ENCODE measurements at places on chromosomes 3 and 15.

- DNase-seq, result no peak
Measured at GRCh38 chr3:131756405-131756804, 253.6 kb upstream of the MRPL3 start.

DNA sequence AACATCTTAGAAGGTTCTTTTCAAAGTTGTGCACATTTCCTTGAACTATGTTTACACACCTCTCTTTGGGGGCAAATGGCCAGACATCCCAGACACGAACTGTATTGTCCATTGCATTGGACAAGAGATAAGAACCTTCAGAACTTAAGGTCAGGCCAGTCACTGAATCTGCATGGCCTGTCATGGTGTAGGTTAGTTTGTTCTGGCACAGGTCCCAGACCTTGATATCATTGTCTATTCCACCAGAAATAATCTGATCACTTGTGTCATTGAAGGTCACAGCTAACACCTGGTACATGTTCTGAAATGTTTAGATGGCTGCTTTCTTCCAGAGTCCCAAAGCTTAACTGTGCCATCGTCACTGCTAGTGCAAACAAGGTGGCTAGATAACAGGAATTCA is 55.7 kb downstream of the KCNAB1 start:
- DNase-seq, result no peak

GRCh38 chr15:36469311-36469966 is 110.0 kb upstream of the CDIN1 start:
- peak; percentile 33 for DNase-seq

DNA sequence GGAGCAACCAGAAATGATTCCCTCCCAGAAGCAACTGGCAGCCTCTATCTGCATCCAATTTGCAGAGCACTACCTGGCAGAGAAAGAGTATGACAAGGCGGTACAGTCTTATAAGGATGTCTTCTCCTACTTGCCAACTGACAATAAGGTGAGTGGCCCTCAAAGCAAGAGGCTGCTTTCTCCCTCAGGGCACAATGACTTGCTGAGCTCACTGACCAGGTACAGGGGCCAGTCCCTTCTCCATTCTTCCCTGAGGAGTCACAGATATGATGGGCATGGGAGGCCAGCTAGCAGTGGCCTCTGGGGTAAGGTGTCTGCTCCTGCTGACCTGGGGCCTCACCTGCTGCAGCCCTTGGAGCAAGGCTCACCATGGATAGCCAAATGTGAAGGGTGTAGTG is 20.3 kb downstream of the CSRNP1 start:
- no peak for DNase-seq

- no peak for DNase-seq
Measured at GRCh38 chr3:45411081-45411480, 22.7 kb downstream of the LARS2 start.

DNA sequence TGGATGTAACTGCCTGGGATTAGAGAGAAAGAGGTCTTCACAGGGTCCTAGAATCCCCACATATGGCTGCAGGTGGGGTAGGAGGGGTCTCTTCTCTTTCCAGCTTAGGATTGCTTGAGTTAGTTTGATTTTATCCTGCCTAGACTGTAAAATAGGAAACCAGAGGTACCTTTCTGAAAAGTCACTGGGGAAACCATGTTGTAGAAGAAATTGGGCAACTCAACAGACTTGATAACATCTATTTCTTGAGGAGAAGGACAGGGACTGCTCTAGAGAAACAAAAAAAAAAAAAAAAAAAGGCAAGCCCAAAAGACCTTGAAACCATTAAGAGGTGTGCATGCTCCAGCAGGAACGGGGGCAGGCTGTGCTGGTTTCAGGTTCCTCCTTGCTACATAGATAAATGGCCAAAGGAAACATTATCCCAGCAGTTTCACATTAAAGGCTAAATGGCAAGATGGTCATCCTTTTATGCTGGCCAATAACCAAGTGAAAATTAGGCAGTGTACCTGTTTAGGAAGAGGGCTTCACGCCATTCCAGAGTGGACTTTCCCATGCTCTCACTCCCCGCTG is 116.1 kb downstream of the ALDH1A2 start:
- DNase-seq, result no peak

GRCh38 chr3:11221818-11222415 is 50.3 kb upstream of the ATG7 start:
- DNase-seq, result no peak

GRCh38 chr3:17730318-17730967 is 12.0 kb downstream of the TBC1D5 start:
- DNase-seq, result peak; percentile 15

DNA sequence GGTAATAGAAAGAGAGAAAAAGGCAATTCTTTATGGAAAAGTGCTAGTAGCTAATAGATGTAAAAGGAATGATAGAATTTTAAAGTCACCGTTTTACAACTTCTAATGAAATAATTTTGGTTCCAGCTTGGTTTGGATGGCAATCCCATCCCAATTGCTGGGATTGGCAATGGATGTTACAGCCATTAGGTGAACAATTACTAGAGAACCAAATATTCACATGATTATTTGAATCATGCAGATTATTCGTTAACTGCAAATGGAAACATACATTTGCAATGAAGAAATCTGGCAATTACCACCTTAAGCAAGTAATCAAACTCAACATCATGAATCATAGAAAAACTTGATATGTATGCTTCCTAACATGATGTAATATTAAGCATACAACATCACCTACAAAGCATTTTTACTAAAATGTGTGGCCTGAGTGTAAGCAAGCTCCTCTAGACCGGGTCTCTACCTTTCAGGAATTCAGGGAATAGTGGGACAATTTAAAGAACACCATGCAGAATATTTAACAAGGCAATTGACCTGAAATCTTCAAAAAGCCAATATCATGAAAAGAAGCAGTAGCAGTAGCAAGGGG is 26.2 kb upstream of the ANP32A start:
- peak; percentile 42 for DNase-seq

DNA sequence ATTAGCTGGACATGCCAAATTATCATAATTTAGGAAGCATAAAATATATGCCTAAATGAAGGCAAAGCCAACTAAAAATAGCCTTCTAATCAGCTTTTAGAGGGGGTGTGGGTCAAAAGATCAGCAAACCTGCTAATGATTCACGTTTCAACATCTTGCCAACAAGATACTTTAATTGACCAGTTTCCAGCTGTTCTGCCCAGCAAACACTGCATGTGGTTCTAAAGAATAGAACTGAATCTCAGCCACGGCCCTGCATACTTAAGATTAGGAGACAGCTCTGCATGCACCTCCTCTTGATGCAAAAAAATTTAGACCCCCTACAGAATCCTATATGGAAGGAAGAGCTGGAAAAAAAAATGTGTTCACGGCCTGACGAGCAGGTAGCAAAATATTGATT is 500.5 kb downstream of the TBL1XR1 start:
- no peak for DNase-seq

DNA sequence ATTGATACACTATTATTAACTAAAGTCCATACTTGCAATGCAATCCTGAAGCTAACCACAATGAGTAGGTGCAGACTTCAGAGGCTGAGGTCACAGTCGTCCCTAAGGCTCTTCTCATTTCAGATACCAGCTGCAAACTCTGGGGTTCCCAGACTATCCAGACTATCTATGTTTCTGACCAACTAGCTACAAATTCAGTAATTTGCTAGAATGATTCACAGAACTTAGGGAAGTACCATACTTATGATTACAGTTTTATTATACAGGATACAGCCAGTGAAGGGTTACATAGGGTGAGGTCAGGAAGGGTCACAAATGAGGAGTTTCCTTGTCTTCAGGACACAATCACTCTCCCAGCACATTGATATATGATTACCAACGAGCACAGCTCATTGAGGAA is 36.5 kb downstream of the PPM1L start:
- DNase-seq, result no peak

- DNase-seq, result peak; percentile 61
Measured at GRCh38 chr3:82236257-82236656, 474.8 kb upstream of the GBE1 start.

DNA sequence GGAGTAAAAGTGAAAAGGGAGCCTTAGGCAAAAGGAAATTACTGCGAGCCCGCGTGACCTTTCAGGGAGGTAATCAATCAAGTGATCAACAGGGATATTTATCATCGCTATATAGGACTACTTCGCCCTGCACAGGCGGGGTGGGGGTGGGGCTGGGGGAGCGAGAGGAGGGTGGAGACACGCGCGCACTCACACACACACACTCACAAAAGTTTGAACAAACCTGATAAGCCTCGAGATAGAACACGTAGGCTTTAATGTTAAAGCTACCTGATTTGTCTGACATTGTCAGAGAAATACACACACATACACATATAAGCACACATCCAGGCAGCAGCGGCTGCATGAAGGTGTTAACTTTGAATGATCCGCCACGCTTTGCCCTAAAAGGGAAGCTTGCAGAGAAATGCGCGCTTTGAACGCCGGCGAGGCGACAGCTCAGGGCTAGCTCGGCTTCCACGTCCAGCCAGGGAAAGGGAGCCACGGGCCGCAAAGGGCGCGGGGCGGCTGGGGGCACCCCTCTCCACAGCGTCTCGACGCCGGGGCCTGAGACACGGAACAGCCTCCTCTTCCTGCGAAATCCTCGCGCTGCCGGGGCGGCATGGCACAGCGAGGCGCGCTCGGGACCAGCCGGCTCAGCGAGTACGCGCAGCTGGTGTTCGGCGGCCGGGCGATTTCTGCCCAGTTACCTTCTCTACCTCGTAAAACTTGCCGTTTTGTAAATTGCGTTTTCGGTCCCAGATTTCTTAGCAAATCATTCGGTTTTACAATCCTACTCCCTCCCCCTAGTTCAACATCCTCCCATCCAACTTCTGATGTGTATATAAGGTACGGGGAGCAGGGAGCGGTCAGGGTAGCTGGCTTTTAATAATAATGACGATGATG is 4.8 kb upstream of the MECOM start:
- DNase-seq, result peak; percentile 94

GRCh38 chr3:53804697-53805462 is 41.3 kb downstream of the CHDH start:
- DNase-seq, result no peak

DNA sequence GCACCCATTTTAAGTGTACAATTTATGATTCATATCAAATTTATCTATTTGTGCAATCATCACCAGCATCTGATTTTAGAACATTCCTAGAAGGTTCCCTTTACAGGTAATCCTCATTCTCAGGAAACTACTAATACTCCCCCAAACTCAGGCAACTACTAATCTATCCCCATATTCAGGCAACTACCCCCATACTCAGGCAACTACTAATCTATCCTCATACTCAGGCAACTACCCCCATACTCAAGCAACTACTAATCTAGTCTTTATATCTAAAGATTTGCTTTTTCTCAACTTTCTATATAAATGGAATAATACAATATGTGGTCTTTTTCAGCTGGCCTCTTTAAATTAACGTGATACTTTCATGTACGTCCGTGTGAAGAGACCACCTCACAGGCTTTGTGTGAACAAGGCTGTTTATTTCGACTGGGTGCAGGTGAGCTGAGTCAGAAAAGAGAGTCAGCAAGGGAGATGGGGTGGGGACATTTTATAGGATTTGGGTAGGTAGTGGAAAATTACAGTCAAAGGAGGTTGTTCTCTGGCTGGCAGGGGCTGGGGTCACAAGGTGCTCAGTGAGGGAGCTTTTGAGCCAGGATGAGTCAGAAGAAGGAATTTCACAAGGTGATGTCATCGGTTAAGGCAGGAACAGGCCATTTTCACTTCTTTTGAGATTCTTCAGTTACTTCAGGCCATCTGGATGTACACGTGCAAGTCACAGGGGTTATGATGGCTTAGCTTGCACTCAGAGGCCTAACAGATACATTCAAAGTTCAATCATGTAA is 1444.5 kb upstream of the CADM2 start:
- DNase-seq, result no peak

- no peak for DNase-seq
Measured at GRCh38 chr3:182393151-182393550, 400.2 kb upstream of the ATP11B start.

- no peak for DNase-seq
Measured at GRCh38 chr15:28927043-28927442, 41.3 kb downstream of the APBA2 start.

DNA sequence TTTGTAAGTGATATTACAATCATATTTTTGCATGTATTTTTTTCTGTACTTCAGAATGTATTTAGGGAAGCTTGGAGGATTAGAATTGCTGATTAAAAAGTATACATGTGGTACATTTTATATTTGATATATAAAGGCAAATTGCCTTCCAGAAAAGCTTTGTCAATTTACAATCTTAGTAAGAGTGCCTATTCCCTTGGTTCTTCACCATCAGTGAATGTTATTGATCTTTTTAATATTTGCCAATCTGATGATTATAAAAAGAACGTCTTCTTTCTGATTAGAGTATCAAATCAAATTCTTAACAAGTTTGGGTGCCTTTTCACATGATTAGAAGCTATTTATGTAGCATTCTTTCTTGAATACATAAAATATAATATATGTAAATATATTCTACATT is 9.1 kb downstream of the WDR49 start:
- DNase-seq, result no peak

DNA sequence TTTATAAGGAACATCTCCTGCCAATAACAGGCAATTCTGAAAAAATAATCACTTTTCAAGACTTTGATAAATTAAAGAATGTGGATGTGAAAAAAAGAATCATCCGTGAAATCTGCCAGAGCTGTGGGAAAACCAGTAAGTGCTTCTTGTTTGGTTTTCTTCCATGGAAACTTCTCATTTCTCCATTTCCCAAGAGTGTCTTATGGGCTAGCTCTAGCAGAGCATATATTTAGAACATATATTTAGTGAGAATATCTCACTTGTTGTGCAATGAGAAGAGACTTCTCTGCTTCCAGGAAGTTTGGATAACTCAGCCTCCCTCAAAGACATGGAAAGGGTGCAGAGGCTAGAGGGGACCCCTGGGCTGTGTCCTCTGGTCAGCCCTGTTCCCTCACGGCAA is 49.9 kb downstream of the COL6A5 start:
- DNase-seq, result no peak

- no peak for DNase-seq
Measured at GRCh38 chr3:141530415-141530768, 43.6 kb downstream of the RASA2 start.

DNA sequence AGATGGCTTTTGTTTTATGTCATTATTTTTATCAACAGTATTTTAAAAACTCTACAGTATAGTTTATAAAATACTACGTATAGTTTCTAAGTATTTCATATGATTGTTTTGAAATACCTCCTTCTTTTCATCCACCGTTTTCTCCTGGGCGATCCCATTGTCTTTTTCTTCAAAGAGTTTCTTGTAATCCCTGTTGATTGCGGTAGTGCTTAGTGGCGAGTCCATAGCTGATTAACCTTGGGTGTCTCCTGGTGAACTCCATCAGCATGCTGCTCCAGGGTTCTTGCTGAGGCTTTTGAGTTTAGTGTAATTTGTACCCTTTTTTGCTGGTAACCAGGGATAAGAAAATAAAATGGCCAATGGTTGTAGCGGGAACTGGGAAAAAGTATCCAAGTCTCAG is 3.6 kb downstream of the PIAS1 start:
- DNase-seq, result no peak

Measured in NCI-H1417 (cell line).